ENCODE measurements at places on chromosomes 5 and 9.
A peak's percentile ranks its signal among the peaks of the same experiment; 100 is the strongest.

DNA sequence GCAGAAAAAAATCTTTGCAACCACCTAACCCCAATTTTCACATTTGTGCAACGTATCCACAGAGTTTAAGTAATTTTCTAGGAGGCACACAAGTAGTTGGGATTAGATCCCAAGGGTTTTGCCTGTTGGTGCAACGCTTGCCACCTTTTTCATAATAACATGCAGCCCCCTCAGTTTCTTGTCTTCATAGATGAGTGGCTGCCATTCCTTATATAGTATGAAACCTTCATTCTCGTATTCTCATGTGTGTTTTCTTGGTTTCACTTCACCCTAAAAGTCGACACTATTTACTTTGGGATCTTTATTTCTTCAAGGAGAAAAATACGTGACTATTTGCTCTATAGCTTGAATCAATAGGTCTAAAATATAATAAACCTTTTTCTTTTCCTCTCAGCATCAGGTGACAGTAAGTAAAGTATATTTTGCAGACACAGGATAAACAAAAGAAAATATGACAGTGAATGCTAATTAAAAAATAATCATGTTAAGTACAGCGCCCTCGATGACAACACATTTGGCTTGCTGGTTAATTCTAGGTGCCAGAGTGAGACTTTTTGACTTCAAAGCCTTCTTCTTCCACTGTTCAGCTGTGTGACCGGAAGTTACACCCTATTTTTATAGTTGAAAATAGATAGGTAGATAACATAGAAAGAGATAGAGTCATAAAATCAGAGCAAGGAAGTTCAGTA is 342.8 kb upstream of the CCNG1 start:
- no peak for ATAC-seq

DNA sequence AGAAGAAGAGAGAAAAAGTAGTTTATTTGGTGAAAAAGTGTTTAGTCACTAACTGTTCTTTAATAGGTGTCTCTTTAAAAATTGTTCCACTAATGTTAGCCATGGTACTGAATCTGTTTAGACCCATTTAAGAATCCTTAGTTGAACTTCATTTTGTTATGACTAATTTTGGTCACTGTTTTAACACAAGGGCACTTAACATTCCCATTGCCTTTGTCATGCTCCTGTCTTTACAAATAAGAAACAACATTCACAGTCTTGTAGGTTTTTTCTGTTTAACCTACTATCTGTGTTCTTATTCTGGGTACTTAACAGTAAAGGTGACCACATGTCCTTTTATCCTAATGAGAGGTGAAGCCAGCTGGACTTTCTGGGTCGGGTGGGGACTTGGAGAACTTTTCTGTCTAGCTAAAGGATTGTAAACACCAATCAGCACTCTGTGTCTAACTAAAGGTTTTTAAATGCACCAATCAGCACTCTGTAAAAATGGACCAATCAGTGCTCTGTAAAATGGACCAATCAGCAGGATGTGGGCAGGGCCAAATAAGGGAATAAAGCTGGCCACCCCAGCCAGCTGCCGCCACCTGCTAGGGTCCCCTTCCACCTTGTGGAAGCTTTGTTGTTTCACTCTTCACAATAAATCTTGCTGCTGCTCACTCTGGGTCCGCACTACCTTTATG is 116.7 kb downstream of the WDR70 start:
- ATAC-seq = peak; percentile 50

- no peak for ATAC-seq
Measured at GRCh38 chr5:37807015-37807414, 32.8 kb downstream of the GDNF start.

DNA sequence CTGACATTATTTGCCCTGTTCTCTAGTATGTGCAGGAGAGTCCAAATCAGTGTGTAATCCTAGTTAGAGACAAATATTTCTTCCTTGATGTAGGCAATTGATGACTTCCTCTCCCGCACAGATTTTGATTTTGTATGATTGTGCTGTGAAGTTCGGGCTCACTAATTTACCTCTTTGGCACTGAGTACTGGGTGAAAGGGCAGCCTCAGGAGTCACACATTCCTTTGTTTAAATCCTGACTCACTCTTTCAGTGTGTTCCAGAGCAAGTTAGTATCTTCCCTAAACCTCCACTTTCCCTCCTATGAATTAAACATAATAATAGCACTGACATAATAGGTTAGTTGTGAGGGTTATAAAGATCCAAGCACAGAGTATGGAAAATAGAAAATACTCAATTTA is 269.7 kb downstream of the ISL1 start:
- peak; percentile 63 for ATAC-seq

DNA sequence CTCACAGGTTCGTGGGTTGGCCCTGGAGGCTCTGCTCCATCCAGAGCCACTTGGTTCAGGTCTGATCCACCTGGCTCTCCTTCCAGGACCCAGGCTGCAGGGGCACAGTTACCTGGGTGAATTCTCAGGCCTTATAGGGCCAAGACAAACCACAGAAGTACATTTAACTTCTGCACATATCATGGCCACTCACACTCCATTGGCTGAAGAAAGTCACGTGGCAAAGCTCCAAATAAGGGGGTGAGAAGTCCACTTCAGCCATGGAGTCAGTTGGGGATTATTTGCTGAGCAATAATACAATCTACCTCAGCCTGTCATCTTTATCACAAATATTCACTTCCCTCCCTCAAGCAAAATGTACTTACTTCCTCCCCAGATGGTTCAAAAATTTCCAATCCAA is 83.6 kb downstream of the MACROH2A1 start:
- no peak for ATAC-seq

GRCh38 chr5:169791251-169791650 is 154.2 kb downstream of the DOCK2 start:
- ATAC-seq = no peak
